HT-29 (cell line): ENCODE measurements at places on chromosomes 6 and 20.

GRCh38 chr20:63956664-63957003 is 418 bp upstream of the UCKL1 start:
- no peak for DNase-seq

DNA sequence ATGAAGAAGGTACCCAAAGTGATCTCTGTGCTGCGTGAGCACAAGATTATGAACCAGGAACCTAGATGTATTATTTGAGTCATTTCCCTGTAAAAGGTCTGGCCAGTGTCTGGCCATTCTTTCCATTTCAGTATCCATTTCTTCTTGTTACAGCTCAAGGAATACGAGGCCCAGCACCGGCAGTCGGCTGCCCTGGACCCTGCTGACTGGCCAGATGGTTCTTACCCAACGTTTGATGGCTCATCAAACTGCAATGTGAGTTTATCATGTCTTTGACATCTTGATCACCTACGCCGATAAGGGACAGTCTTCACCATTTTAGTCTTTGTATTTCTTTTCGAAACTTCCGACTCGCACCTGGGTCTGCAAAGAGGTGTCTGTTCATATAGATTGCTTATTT is 144.8 kb downstream of the SASH1 start:
- DNase-seq, result no peak

DNA sequence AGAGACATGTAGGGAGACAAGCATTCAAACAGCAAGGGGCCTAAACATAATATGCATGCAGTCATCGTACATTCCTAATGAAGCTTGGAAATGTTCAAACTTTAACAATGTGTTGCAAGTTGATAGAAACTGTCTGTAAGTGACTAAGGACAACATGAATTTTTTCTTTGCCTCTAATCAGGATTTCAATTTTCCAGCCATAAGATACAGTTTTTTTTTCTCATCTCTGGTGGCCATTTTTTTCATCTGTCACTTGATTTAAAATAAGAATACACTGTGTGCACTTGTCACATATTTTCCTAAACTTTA is 22.2 kb upstream of the MTRF1L start:
- DNase-seq, result no peak

- peak; percentile 9 for DNase-seq
Measured at GRCh38 chr6:79269877-79270276, 35.4 kb upstream of the HMGN3 start.

- DNase-seq, result no peak
Measured at GRCh38 chr6:44576132-44576631, 188.7 kb downstream of the CDC5L start.
